Suppressor macrophage treated with lipopolysaccharide for 4 hours (primary cell): ENCODE measurements at places on chromosomes 4 and X.

DNA sequence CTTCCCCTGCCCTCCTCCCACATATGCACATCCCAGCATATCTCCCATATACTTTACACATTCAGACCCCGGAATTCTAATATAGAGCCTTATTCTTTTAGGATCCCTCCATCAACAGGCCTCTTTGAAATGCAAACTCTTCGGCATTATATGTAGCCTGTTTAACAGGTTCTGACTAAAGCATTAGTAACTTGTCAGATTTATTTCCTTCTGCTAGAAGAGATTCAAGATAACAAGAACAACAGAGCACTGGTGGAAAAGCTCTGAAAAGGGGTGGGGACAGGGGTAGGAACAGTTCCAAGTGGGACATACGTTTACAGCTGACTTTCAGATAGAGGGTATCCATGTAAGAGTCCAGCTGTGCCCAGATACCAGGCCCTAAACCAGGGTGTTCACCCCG is 31.7 kb upstream of the PRPS1 start:
- no peak for DNase-seq

DNA sequence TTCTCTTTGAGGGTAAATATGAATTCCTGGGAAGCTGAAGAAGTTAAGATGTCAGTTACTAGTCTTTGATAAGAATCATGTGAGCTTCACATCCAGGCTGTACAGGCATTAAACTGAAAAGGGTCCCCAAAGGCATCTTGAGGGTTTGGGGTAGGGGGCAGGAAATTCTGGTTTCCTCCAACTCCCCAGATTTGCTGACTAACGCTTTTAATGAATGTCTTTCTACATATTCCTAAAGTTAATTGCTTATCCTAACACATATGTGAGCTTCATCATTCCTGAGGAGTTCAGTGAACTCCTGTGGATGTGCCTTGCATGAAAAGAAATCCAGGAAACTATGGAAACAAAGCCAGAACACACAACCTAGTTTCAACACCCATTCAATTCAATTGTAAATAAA is 73.8 kb upstream of the GAB1 start:
- DNase-seq: no peak

DNA sequence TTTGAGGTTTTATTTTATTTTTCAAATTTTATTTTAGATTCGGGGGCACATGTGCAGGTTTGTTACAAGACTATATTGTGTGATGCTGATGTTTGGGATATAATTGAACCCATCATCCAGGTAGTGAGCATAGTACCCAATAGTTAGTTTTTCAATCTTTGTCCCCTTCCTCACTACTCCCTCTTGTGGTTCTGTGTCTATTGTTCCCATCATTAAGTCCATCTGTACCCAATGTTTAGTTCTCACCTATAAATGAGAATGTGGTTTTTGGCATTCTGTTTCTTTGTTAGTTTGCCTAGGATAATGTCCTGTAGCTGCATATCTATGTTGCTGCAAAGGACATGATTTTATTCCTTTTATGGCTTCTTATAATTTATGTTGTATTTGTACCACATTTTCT is 767.2 kb upstream of the ADGRL3 start:
- DNase-seq: no peak

GRCh38 chrX:71945237-71945805 is 34.7 kb downstream of the NHSL2 start:
- DNase-seq: no peak

GRCh38 chrX:119646515-119646914 is 40.3 kb upstream of the NKRF start:
- DNase-seq: no peak

DNA sequence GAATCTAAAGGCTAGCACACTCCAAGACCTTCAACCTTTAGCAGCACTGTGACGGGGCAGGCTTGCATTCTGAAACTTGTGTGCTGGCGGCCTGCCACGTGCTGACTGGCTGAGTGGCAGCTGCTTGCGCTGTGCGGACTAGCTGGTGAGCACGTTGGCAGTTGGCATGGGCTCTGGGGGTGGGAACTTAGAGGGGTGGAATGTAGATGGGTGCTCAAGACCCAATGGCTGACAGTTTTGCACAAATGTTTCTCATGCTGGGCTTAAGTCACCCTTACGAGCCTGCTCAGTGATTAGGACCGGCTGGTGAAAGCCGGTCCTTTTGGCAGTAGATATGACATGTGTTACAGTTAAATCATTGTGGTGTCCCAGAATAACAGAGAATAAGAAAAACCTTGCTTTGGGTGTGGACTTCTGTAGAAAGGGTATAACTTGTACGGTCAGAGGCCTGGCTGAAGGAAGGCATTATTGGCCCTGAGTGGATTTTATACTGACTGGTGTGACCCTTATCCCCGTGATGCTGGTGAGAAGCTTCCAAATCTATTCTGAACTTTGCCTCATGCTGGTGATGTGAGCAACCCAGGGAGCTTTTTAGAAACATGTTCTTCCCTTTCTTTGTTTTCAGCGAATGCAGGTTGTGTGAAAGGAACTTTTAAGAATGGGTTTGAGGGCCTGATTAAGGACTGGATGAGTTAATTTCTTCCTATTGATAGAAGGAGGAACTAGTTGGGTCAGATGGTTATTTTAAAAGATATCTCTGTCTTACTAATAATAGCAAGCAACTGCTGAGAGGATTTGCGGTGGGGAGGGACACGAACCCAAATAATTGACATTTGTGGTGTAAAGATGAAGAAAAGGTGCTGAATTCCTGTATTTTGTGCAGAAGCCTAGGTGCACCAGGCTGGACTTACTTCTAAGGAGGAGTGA is 107.4 kb upstream of the SLC4A4 start:
- DNase-seq: no peak

- DNase-seq: no peak
These were observed 166.9 kb upstream of the GK2 start for GRCh38 chr4:79574741-79575451.

- DNase-seq: no peak
These were observed 45.0 kb downstream of the ETDC start for GRCh38 chrX:135354288-135354687.

- DNase-seq: no peak
These were observed 141.3 kb upstream of the SH3RF1 start for GRCh38 chr4:169412046-169412445.

- DNase-seq: no peak
These were observed 54.6 kb upstream of the HHIP start for GRCh38 chr4:144591401-144591800.

- no peak for DNase-seq
These were observed 871.1 kb upstream of the SLIT2 start for GRCh38 chr4:19380600-19380999.

GRCh38 chr4:101005659-101006058 is 341.7 kb downstream of the PPP3CA start:
- DNase-seq: no peak

DNA sequence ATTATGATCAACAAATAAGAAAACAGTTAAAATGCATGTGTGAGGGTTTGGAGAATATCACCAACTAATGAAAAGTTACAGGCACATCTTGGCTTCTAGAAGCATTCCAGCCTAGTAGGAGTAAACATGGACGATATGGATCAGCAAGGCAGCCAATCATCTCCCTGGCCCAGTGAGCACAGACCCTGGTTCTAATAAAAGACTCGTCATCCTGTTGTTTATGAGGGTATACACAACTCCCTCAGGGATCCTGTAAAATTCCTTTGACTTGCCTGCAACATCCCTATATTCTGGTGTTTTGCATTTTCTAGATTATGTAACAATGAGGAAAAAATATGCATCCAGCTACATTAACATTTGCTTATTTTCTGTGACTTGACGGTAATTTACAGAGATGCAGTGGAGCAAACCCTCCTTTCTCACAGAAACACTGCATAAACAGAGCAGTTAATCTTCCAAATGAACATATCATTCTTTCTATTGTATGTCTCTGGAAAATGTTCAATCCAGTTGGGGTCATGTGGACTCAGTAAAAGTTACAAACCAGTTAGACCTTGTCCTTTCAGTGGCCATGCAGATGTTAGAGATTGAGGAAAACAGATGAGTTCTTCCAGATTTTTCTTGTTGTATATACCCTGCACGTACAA is 88.9 kb upstream of the NDP start:
- DNase-seq: no peak

DNA sequence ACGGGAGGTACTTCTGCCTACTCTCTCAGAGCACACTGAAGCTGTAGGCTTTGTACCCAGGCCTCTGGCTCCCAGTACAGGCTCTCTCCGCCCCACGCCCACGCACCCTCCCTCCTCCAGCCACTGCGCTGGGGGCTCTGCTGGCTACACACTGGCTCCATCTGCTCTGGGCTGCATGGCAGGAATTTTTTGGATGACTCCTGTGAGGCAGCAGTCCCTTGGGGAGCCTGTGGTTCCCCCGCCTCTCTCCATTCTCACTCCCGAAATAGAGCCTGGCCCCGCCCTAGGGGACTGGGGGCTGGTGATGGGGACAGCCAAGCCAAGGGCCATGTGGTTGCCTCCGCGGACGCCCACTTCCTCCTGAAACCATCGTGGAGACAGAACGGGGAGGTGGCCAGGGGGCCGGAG is 58.1 kb upstream of the ADRA2C start:
- no peak for DNase-seq

GRCh38 chrX:132956421-132957210 is 1.8 kb downstream of the HS6ST2 start:
- DNase-seq: no peak

- DNase-seq: no peak
These were observed 102.5 kb downstream of the POLA1 start for GRCh38 chrX:24796204-24796603.

- DNase-seq: no peak
These were observed 135.2 kb upstream of the EDNRA start for GRCh38 chr4:147345662-147346061.

DNA sequence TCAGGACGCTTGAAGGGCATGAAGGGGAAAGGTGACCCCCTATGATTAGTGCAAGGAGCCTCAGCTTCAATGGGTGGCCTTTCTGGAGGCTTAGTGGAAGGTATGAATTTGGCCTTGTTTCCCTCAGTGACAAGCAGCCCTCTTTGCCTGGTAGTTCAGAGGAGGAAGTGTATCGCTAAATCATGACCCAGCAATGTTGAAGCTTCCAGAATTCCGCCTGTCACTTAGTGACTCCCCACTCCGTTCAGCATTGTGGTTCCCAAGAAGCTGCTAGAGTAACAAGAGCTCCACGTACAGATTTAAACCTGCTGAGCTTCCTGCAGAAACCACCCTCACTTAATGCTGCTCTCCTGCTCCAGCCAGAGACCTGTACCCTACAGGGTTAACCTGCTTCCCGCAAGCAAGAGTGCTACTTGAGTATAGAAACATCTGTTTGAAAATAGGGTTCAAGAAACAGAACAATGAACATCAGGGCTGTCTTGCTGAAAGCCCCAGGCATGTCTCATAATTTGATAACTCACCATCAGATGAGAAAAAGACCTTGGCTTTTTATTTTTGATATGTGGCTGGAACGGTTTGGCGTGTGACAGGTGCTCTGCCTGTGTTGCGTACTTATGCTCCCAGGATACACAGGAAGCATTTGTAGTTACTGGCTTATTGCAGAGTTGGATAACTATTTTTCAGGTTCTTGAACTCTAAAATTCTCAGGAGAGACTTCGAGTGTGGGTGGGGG is 105.2 kb downstream of the UCHL1 start:
- DNase-seq: peak; percentile 12

GRCh38 chrX:97751735-97752134 is 868.0 kb downstream of the RPA4 start:
- no peak for DNase-seq

- DNase-seq: no peak
These were observed 21.1 kb downstream of the TDO2 start for GRCh38 chr4:155924637-155925036.

DNA sequence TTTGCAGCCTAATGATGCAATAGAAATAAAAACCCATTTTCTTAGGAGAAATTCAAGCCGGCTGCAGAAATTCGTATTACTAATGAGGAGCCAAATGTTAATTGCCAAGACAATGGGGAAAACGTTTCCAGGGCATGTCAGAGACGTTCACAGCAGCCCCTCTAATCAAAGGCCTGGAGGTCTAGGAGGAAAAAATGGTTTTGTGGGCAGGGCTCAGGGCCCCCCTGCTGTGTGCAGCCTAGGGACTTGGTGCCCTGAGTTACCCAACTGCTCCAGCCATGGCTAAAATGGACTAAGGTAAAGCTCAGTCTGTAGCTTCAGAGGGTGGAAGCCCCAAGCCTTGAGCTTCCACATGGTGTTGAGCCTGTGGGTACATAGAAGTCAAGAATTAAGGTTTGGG is 461.4 kb downstream of the FAT4 start:
- DNase-seq: no peak

DNA sequence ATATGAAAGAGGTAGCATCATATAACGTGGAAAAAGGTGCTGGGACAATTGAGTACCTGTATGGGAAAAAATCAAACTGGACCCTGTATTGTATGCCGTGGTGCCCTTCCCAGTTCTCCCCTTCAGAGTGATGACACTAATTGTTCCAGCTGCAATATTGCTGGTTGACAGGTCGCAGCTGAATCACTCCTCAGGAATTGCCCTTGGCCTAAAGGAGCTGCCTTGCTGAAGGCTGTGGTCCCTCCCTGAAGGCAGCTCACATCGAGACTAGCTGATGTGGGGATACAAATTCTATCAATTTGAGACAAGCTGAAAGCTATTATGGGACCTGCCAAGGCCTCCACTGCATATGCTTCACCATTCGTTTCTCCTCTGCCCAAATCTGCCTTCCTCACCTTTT is 39.3 kb upstream of the CXCL8 start:
- DNase-seq: no peak

GRCh38 chrX:10618961-10619360 is 1.4 kb downstream of the MID1 start:
- DNase-seq: no peak

DNA sequence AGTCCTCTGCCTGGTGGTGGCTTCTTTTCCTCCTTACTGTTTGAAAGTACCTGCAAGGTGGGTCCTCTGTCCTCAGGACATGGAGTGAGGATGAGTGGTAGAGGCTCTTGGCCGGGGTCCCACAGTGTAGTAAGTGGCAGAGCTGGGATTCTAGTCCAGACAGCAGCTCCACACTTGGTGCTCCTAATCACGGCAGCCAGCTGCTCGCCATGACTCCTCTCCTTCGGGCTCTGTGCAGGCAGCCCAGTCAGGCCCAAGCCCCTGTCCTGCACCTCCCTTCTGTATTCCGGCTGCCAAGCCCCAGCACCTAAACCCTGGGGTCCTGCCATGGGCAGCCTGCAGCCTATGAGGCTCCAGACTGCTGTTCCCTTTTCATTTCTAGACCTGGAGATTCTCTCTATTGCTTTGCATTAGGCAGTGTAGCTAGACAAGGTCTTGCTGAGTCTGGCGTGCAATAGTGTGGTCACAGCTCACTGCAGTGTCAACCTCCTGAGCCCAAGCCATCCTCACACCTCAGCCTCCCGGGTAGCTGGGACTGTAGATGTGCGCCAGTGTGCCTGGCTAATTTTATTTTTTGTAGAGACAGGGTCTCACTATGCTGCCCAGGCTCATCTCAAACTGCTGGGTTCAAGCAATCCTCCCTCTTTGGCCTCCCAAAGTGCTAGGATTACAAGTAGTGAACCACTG is 24.9 kb downstream of the NSD2 start:
- DNase-seq: no peak

- no peak for DNase-seq
These were observed 418.5 kb upstream of the CPEB2 start for GRCh38 chr4:14583752-14584151.

- DNase-seq: no peak
These were observed 662.2 kb upstream of the BOD1L1 start for GRCh38 chr4:14289708-14290107.
